ENCODE measurements at places on chromosomes 6 and 20.
A peak's percentile ranks its signal among the peaks of the same experiment; 100 is the strongest.

GRCh38 chr6:127216810-127217789 lies 49.6 kb upstream of the RNF146 start:
- peak; percentile 22 for ATAC-seq

GRCh38 chr20:19487420-19487819 lies 270.6 kb upstream of the RIN2 start:
- ATAC-seq: no peak

- no peak for ATAC-seq
These were observed 90.6 kb upstream of the ADGRB3 start for GRCh38 chr6:68544450-68544849.

DNA sequence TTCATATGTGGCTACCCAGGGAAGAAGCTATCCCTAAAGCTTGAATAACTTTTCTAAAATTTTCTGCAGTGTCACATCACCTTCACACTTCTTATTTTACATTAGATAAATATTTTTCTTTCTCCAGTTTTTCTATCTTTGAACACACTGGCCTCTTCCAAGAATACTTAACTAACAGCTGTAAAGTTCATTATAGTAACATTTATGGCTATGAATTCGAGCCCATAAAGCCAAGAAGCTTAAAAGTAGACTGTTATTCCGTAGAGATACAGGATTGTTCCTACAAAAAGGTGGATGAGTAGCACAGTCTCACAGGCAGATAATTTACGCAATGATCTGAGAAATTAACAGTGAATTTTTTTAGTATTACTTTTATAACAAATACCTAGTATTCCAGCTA lies 55.7 kb upstream of the BMP5 start:
- no peak for ATAC-seq

GRCh38 chr6:25010176-25010575 lies 74.4 kb upstream of the RIPOR2 start:
- no peak for ATAC-seq

DNA sequence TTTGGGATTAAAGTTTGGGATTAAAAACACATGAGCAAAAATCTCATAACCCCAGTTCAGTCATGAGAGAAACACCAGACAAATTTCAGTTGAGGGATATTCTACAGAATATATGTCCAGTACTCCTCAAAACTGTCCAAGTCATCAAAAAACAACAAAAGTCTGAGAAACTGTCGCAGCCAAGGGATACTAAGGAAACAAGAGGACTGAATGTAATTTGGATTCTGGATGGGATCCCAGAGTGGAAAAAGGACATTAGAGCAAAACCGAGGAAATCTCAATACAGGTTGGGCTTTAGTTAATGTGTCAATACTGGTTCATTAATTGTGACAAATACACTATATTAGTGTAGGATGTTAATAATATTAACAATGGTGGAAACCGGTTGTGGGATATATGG lies 219.3 kb downstream of the BCKDHB start:
- ATAC-seq: no peak

DNA sequence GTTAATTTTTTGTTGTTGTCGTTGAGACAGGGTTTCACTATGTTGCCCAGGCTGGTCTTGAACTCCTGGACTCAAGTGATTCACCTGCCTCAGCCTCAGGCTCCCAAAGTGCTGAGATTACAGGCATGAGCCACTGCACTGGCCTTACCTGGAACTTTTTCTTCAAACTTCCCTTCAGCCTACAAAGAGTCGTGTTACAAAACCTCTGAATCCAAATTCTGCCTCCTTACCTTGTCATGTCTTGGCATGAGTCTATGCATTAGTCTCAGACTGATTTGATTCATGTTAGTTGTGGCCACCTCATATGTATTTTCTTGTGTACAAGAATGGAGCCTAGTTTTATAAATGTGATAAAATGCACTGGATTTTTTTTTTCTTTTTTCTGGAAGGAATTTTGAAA lies 172.1 kb downstream of the PRL start:
- no peak for ATAC-seq

DNA sequence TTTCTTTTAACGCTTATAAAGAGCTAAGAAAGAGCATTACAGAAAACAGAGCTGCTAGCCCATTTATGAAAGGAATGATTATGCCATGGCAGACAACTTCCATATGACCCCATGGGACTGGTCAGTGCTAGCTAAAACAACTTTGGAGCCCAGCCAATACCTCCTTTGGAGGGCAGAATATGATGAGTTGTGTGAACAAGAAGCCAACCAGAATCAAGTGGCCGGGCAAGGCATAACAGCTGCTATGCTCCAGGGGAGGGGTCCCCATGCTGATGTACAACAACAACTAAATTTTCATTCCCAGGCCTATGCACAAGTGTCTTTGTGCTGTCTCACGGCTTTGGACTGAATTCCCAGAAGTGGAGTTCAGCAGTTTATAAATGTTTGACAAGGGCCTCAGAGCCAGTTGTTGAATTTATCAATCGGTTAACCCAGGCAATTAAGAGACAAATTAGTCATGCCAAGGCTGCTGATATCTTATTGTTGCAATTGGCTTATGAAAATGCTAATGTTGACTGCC lies 65.0 kb upstream of the ASCC3 start:
- ATAC-seq: no peak

DNA sequence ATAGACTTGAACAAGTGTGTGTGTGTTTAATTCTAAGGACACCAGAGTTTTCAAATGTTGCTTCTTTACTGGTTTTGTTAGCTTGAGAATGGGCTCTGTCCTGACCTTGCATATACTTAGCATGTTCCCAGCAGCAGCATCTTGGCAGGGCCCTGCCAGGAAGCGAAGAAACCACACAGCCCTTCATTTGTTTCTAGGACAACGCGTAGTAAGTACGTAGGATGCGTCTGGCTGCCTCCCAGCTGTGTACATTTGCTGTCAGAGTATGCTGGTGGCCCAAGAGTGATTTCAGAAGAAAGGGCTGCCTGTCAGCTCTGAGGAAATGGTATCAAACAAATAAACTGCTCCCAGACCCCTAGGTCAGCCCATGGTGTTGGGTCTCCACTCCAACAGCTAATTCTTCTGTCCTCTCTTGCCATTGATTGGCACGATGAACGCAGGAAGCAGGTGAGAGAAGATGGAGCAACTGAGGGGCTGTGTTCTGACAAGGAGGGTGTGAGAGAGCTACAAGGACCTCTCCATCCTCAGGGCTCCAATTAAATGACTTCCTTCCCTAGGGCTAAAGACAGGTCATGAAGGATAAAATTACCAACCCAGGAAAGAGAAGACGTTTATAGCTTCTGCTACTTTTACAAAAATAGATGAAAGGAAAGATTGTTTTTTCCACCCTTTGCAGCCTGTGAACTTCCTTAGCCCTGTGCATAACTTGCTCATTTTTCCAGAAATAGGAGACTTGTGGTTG lies 55.9 kb upstream of the HDDC2 start:
- peak; percentile 60 for ATAC-seq

DNA sequence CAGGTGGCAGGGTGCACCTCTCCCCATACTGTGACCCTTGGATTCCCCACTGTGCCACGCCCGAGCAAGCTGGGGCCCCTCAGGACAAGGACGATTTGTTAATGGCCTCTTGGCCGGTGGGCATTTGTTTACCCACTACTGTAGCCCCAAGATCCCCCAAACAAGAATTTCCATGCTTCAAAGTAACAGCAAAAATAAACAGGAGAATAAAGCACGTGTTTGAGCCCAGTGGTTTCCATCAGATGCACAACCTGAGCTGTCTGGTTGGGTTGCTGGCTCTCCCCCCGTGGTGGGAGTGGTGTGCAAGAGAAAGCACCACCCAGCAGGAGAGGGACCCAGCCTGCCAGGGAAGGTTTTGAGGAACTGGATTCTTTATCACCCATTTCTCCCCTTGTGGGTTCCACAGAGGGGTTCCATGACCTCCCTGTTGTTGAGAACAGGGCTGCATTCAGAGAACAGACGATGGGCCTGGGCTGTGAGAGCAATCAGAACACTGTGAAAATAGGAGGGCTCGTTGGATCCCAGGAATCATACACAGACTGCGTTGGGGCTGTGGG lies 4.8 kb downstream of the CD93 start:
- no peak for ATAC-seq

DNA sequence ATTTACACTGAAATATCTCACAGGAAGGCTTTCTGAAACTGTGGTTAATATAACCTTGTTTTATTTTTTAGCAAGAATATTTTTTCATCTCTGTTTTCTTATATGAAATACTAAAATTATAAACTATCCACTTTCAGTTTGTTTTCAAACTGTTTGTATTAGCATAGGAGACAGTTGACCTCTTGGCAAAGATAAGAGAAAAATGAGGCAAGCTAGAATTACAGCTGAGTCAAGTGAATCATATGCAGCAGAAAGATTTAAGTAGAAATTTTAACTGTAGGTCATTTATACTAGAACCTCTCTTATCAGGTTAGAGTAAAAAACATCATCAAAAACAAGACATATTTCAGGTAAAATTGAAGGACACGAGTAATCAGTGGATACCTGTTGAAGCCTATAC lies 792.6 kb downstream of the PHF3 start:
- ATAC-seq: no peak

- ATAC-seq: peak; percentile 61
These were observed 117.1 kb upstream of the ASF1A start for GRCh38 chr6:118776607-118777549.

DNA sequence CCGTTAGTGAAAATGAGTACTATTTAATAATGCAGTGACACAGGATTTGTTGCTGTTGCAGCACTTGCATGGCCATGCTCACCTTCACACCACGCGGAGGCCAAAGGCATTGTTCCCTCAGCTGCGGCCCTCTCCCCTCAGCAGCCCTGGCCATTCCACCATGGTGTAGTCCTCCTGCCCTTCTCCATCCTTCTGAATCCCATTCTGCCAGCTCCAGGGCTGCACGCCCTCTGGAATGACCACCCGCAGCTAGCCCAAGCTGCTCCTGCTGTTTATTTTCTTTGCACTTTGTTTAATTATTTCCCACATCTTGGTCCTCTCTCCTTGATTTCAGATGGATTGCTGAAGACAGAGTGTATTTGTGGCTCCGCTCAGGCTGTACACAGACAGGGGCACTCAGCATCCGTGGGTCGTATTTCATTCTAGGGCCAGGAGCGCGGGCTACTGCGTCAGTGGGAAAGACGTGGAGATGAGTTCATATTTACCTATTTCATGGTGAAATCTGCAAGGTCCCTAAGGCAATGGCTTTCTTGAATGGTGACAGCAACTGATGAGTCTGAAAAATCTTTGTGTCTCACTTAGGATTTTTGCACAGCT lies 81.4 kb upstream of the DUSP22 start:
- ATAC-seq: no peak

- no peak for ATAC-seq
These were observed 110.6 kb upstream of the TRAF3IP2 start for GRCh38 chr6:111716325-111716724.

GRCh38 chr6:37338745-37339255 lies 15.0 kb upstream of the RNF8 start:
- no peak for ATAC-seq

- peak; percentile 60 for ATAC-seq
These were observed 278.4 kb downstream of the LRFN2 start for GRCh38 chr6:40308533-40309306.

GRCh38 chr6:133817460-133818047 lies 71.4 kb upstream of the TCF21 start:
- ATAC-seq: no peak

DNA sequence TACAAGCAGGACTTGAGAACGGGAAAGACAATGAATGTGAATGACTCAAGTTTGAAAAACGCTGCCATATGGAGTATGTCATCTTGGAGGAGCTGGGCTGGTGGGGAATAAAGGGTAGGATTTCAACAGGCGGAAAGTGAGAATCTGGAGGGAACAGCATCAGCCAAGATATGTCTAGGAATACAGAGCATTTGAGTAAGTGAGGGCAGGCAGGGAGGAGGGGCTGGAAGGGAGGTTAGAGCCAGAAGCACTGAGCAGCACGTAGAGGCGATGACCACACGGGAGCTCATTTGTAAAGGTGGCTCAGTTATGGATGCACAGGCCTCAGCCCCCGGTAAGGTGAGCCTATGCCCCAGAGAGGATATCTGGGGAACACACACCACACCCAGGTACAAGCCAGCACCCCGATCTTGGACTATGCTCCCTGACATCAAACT lies 115.1 kb downstream of the ZMYND8 start:
- no peak for ATAC-seq

DNA sequence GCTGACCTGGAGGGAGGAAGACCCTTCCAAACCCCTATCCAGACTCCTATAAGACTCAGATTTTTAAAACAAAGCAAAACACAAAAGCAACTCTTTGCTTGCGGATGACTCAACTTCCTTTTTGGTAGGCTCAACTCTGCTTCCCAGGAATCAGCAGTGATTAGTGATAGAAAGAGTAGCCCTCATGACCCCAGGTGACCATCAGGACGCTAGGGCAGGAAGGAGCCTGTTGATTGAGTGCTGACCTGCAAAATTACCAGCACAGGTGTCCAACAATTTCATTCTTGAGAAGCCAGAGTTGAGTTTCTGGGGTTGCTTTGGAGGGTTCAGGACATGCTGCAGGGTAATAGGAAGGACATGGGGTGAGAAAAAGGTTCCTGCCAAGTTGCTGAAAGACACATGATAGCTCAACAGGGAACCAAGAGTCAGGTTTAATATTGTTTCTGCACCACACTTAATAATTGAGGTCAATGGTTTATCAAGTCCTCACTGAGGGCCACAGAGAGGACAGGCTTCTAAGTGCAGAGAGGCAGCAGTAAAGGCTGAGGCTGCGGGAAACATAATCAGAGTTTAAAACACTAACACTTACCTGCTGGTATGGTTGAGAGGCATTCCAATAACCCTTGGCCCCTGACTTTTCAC lies 67.4 kb upstream of the BMP2 start:
- no peak for ATAC-seq

All from stimulated activated memory B cell treated with anti-CD40 and anti-IgM and Interleukin-4, amounts not matched to agents 10 μg/mL and 1 μg/mL and 100 μg/mL, for 72 hours (primary cell).